ENCODE measurements at places on chromosomes 5 and 9.

GRCh38 chr9:128892221-128892921, 10.4 kb downstream of the LRRC8A start:
- DNase-seq: no peak

DNA sequence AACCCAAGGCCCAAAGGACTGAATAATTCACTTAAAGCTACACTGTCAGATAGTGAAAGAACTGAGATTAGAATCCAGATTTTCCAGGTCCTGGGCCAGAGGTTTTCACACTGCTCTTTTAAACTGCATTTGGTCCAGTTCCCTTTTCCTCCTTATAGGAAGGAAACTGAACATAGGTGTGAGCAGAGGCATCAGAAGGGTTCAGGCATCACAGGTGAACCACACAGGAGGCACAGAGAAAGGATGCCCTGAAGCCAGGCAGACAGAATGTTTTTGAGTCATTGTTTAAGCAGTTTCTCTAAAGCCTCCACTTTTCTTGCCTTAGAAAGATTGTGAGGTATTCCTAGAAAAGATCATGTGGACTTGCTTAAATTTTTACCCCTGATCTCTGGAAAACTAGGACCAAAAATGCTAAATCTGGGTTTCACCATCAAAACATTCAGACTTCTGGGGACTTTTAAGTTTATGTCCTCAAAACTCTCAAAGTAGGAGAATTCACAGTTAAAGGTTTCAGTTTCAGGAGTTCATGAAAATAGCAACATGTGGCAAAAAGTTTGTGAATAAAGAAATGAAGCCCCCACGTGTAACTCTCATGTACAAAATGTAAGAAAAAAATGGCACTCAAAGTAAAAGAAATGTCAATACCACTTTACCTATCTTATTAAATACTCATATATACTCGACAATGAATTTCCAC, 386.1 kb downstream of the NTRK2 start:
- DNase-seq: no peak

DNA sequence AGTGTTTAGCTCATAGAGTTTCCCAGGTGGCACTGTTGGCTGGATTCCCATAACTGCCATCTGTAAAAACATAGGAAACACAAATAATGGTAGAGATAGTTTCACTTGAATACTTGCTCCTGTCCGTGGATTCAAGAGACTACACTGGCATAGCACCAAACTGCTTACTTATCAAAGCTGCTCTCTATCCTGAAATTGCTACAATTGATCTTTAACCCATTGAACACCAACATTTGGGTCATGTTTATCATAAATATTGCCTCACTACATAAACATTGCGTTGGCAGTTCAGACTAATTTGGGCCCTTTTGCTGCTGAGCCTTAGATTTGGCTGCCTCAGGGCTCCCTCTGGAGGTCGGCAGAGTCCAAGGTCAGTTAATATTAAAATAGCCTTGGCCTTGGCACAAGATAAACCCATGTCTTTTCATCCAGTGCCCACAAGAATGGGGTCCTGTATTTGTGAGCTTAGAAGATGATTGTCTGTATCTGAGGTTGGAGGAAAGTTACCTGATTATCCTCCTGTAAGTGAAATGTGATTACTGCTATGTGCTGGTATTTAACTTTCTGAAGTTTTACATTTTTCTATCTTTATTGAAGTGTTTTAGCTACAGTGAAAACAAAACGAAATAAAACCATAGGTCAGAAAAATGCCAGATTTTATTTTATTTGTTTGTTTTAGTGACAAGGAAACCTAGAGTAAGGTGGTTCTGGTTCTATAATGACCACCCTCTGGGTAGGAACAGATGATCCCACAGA, 4.0 kb upstream of the RANBP3L start:
- no peak for DNase-seq

- no peak for DNase-seq
Observed at GRCh38 chr5:180439911-180440769, 54.0 kb upstream of the CNOT6 start.

- DNase-seq: no peak
Observed at GRCh38 chr9:121745396-121745695, 93.9 kb downstream of the DAB2IP start.

DNA sequence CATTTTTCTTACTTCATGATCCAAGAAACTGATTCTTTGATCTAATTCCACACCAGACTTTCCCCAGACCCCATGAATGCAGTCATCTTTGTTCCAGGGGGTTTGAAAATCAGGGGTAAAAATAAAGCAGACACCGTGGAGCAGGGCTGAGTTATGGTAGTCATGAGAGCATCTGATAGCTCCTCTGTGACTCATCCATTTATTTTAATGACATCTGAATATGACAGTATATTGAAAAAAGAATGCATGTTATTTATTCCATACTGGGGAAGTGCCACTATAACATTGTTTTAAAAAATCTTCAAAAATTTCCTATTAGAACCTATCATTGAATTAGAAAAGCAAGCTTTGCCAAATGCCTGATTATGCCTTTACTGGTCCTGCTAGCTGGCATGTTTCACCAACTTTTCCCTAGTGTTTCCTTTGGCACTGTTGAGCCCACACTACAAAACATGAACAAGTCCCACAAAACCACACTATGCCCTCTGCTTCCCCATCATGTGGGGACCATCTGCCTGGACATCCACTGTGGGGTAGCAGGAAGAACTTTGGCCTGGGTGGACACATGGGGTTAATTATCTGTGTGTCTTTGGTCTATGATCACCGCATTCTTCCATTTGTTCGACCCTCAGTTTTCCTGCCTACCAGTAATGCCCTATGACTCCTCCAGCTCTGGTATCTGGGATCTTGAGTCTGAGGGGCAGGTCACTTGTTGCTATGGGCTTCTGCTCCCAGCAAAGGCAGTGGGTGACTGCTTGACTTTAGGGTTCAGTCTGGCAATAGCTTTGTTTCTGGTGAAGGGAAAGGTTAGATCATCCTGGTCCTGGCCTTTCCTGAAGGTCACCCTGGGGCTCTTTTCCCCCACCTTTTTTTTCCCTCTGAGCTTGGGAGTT, 82.7 kb upstream of the PANK3 start:
- DNase-seq: no peak

- no peak for DNase-seq
Observed at GRCh38 chr5:108266242-108266641, 115.7 kb downstream of the FBXL17 start.

- no peak for DNase-seq
Observed at GRCh38 chr5:35813521-35813920, 43.2 kb upstream of the IL7R start.

- no peak for DNase-seq
Observed at GRCh38 chr5:129696636-129697035, 51.3 kb upstream of the MINAR2 start.

DNA sequence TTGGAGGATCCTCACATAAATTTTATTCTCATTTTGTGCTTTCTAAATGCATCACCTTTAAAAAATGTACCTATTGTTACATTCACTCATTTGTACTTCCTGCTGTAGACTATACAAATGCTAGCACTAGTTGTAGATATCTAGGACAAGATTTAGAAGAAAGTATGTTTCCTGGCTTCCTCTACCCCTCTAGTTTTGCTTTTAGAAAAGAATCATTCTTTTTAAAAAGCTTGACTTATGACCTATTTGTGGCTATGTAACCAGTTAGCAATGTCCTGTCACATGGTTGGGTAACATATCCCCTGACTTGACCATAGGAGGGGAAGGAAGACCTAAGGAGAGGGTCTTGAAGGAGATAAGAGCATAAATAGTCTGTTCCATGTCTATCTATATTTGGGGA, 13.3 kb downstream of the CAMK4 start:
- DNase-seq: no peak

DNA sequence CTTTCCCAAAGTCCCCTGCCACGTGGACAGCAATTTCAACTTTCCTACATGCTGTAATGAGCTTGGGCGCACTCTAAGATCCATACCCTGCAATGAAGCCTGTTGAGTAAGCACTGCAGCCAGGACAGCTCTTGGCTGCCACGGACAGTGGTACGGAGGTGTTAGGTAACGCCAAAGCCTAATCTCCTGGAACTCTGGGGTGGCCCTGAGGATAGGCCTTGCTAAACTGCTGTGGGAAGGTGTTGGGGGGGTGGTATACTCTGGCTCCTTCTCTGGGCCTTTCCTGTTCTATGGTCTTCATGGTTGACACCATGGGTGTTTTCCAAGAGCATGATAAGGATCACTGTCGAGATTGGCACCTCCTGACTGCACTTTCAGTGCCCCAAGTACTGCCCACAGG, 66.4 kb upstream of the PITX1 start:
- no peak for DNase-seq

GRCh38 chr9:71901695-71902597, 9.0 kb downstream of the ABHD17B start:
- no peak for DNase-seq

GRCh38 chr9:112119225-112120029, 55.7 kb downstream of the SUSD1 start:
- DNase-seq: no peak

- no peak for DNase-seq
Observed at GRCh38 chr5:102802708-102803458, 47.8 kb downstream of the PAM start.

GRCh38 chr5:115599924-115600323, 2.4 kb downstream of the TICAM2 start:
- no peak for DNase-seq

DNA sequence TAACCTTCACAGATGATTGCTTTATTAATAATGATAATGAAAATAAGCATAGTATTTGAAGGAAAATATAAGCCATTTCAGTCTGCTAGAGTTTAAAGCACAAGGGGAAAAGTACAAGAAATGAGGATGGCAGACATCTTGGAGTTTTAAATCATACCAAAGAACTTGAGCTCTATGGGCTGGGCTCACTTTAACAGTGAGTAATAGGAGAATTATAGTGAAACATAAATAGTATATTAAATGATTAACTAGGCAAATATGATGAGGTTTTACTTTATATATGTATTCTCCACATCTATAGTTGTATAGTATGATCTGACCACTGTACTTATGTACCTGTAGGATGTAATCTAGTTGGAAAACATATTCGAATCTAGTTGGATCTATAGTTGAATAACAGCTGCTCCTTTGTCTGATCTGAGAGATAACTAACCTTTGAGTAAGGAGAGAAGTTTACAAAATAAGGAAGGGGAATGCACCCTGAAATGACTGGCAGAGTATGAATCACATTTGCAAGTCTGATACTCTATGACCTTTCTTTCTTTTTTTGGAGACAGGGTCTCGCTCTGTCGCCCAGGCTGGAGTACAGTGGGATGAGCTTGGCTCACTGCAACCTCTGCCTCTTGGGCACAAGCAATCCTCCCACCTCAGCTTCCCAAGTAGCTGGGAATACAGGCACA, 17.6 kb downstream of the MEGF9 start:
- DNase-seq: no peak

GRCh38 chr9:110199643-110200042, 8.3 kb downstream of the C9orf152 start:
- no peak for DNase-seq

GRCh38 chr5:62494772-62495171, 82.2 kb downstream of the IPO11 start:
- DNase-seq: no peak

DNA sequence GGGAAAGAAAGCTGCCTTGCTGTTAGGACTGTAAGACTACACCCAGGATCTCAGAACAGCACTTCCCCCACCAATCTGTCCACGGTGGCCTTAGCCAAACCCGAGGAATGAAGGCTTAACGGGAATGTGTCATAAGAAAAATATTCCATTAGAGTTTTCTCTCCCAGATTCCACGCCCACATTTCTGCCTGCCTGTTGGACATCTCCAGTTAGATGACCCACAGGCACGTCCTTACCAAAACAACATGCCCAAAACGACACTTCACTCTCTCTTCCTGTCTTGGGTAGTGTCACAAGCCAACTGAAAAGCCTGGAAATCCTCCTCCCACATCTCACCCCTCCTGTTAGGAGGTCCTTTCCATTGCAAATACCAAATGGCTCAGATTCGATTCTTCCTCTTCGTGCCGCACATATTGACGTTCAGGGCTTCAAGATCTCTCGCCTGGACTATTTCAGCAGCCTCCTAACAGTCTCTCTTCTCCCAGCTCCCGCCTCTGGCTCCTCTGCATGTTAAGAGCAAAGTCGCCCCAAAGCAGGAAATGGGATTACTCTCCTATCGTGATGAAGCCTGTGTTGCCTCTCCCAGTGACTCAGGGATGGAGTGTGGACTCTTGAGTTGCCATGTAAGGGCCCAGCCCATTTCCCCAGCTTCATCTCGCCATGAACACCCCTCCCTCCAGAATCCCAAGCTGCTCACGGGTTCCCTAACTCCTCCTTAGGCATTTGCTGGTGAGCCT, 159.3 kb downstream of the NR3C1 start:
- no peak for DNase-seq

DNA sequence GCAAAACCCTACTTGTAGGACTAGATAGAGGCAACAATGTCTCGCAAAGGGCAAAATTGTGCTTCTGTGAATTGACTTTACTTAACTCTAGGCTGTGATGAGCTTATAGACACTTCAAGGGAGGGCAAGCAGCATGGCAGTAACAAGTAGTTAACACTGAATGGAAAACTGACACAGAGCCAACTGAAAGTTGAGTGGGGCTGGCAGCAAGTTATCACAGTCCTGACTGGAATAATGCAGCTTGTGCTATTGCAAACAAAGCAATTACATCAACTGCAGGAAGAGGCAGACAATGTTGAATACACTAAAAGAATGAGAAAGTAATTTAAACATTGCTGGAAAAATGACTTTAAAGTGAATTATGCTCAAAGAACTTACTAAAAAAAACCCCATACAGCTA, 62.2 kb downstream of the RNF38 start:
- no peak for DNase-seq

DNA sequence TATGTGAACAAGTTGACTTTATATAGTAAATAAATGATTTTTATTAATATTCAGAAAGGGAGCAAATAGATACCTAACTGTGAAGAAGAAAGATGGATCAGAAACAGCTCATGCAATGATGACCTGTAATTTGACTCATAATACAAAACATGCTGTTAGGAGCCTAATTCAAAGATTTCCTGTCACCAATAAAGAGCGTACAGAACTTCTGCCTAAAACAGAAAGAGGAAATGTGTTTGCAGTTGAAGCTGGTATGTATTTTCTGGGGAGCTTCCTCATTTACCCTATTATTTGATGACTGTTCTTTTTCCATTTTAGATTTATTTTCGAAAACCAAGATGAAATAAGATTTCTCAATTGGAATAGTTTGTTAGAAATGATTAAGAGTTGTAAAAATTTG, 11.4 kb downstream of the YTHDC2 start:
- no peak for DNase-seq

- DNase-seq: no peak
Observed at GRCh38 chr5:33531824-33532223, 91.1 kb downstream of the TARS1 start.

GRCh38 chr9:69853421-69853820, 32.8 kb downstream of the CFAP95 start:
- no peak for DNase-seq

- no peak for DNase-seq
Observed at GRCh38 chr5:73968729-73969128, 342.7 kb downstream of the ARHGEF28 start.

- no peak for DNase-seq
Observed at GRCh38 chr9:82549174-82549821, 513.6 kb downstream of the RASEF start.

- DNase-seq: no peak
Observed at GRCh38 chr9:72674961-72675360, 153.6 kb downstream of the TMC1 start.

GRCh38 chr5:147701468-147701867, 81.1 kb downstream of the JAKMIP2 start:
- no peak for DNase-seq

GRCh38 chr9:22508790-22509189, 62.2 kb downstream of the DMRTA1 start:
- no peak for DNase-seq

- no peak for DNase-seq
Observed at GRCh38 chr9:117080765-117081390, 334.0 kb downstream of the ASTN2 start.

GRCh38 chr5:96633820-96634219, 28.4 kb upstream of the CAST start:
- no peak for DNase-seq

Data from effector memory CD4-positive, alpha-beta T cell (primary cell).